BJ (cell line): ENCODE measurements at places on chromosomes 11 and 22.
A peak's percentile ranks its signal among the peaks of the same experiment; 100 is the strongest.

- DNase-seq, result no peak
These were observed 3.4 kb downstream of the KCNK7 start for GRCh38 chr11:65591939-65592857.

- DNase-seq, result no peak
These were observed 14.4 kb upstream of the OOSP1 start for GRCh38 chr11:59923813-59924212.

DNA sequence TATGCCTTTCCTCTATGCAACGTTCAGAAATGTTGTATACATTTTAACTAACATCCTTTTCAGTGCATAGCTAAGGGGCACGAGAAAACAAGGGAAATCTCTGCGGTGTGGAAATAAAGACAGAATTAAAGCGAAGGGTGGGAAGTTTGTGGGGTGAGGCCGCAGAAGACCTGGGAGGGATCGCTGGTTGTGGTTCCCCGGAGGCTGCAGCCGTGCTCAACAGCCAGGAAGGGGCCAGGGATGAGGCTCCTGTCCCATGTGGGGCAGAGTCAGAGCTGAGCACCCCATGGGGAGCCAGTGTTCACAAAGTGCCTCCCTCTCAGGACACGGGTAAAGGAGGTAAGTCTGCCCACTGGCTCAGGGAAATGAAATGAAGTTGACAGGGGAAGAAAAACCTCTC lies 67.5 kb downstream of the MYEOV start:
- DNase-seq, result no peak

DNA sequence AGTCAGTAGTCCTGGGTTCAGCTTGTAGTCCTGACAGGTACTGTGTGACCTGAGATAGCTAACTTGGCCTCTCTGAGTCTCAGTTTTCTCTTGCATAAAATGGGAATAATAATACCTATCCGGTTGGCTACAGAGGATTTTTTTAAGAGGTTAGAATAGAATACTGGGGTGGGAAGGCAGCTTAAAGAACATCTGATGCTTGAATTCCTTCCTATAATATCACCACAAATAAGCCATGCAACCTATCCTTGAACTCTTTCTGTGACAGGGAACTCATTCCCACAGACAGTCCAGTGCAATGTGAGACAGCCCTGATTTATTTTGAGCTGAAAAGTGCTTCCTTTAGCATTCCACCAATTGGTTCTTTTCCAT lies 110.1 kb downstream of the CCDC81 start:
- no peak for DNase-seq

GRCh38 chr22:31235081-31235480 lies 23.0 kb downstream of the LIMK2 start:
- DNase-seq, result no peak

DNA sequence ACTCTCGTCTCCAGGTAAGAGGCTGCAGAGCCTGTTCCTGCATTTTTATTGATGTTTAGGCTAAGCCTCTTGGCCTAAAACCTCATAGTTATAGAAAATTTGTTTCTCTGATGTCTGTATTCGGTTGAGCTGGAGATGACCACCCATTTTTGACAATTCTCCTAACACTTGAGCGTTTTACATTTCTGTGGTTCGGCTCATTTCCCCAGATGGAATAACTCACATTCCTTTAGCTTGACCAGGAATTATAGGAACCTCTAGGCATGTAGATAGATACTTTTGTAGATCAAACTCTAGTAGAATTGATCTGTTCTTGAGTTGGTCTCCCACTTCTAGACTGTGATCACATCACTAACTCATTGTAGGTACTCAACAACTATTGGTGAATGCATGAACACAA lies 172.6 kb upstream of the CADM1 start:
- peak; percentile 39 for DNase-seq

GRCh38 chr11:64084951-64085710 lies 49.4 kb downstream of the FLRT1 start:
- no peak for DNase-seq

GRCh38 chr11:132028380-132029240 lies 658.2 kb downstream of the NTM start:
- DNase-seq, result no peak

GRCh38 chr11:121554552-121554951 lies 101.8 kb upstream of the SORL1-AS1 start:
- DNase-seq, result no peak

- no peak for DNase-seq
These were observed 8.3 kb upstream of the POU2AF1 start for GRCh38 chr11:111387363-111387762.

DNA sequence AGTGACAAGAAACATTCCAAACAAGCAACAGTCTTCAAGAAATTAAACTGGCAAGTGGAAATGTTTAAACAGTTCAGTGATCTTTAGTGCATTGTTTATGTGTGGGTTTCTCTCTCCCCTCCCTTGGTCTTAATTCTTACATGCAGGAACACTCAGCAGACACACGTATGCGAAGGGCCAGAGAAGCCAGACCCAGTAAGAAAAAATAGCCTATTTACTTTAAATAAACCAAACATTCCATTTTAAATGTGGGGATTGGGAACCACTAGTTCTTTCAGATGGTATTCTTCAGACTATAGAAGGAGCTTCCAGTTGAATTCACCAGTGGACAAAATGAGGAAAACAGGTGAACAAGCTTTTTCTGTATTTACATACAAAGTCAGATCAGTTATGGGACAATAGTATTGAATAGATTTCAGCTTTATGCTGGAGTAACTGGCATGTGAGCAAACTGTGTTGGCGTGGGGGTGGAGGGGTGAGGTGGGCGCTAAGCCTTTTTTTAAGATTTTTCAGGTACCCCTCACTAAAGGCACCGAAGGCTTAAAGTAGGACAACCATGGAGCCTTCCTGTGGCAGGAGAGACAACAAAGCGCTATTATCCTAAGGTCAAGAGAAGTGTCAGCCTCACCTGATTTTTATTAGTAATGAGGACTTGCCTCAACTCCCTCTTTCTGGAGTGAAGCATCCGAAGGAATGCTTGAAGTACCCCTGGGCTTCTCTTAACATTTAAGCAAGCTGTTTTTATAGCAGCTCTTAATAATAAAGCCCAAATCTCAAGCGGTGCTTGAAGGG lies 6.0 kb downstream of the MALAT1 start:
- DNase-seq, result no peak

DNA sequence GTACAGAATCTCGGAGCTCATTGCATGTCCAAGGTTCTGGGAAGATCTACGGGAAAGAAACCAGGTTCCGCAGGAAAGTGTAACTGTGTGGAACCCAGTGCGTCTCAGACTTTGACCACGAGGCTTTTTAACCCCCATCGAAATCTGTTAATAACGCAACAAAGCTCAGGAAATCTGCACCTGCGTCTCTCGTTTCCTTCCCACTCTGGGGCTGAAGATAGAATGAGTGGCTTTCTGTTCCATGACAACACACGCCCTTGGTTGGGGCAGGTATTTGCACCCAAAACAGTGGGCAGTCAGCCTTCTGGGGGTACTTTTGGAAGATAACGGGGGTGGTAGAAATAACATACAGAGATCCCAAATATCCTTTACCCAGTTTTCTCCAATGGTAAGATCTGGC lies 38.5 kb downstream of the ISX start:
- DNase-seq, result no peak

DNA sequence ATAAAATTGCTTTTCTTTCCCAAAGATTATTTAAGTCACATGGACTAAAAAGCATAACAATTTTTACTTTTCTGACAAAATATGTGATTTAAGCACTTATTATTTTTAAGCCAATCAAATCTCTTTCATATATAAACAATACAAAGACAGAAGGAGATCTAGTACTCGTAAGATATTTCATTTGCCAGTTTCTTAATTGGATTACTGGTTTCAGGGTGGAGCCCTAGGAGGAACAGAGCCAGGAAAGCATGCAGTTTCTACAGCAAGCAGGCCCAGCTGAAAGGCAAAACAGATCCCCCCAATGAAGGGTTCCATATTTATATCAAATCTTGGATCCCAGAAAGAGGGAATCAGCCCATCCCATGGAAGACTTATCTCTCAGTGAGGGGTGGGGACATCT lies 177.0 kb downstream of the KIF18A start:
- DNase-seq, result no peak

DNA sequence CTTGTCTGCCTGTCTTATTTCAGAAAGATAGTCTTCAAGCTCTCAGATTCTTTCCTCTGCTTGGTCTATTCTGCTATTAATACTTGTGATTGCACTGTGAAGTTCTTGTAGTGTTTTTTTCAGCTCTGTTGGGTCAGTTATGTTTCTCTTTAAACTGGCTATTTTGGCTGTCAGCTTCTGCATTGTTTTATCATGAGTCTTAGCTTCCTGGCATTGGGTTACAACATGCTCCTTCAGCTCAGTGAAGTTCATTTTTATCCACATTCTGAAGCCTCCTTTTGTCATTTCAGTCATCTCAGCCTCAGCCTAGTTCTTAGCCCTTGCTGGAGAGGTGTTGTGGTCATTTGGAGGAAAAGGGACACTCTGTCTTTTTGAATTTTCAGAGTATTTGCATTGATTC lies 15.5 kb upstream of the DEPDC7 start:
- DNase-seq, result peak; percentile 67

- no peak for DNase-seq
These were observed 19.9 kb downstream of the IL10RA start for GRCh38 chr11:118006153-118006534.

GRCh38 chr11:19644316-19644715 lies 68.3 kb upstream of the NAV2 start:
- DNase-seq, result no peak
